ENCODE measurements at places on chromosomes 7 and 10.

DNA sequence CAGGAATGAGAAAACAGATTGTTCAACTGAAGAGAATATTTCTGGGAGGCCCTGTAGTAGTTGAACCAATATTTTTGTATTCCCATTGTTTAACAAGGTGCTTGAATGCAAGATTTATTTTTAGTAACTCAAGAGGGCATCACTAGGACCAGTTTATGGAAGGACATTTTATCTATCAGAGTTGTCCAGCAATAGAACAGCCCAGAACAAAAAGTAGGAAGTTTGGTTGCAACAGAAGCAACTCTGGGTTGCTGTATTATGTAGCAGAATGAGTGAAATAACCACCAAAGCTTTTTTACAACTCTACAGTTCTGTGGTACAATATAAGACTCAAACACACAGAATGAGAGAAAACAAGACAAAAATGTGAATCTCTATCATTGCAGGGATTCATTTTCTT lies 34.7 kb downstream of the CPED1 start:
- no peak for DNase-seq

- DNase-seq, result peak; percentile 8
Measured at GRCh38 chr10:124647421-124648130, 96.6 kb downstream of the FAM53B start.

- peak; percentile 77 for DNase-seq
Measured at GRCh38 chr7:95549818-95550529, 46.3 kb downstream of the PDK4 start.

GRCh38 chr10:94138391-94138790 lies 144.7 kb downstream of the PLCE1 start:
- DNase-seq, result no peak

DNA sequence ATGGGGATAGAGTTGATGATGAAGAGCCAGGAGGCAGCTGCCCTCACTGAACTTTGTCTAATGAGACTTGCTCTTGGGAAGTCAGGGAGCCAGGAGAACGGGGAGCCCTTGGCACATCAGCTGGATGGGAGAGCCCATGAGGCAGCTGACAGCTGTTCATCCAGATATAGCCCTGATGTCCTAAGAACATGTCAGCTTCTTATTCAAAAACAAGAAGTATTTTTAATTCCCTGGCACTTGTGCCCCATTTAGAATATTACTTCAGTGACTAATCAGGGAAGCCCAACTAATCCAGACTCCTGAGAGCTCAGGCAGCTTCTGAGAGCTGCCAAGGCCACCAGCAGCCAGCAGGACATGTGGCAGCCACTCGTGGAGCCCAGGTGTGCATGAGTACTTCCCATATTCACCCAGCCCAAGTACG lies 363.4 kb downstream of the GRID1 start:
- DNase-seq, result no peak

- no peak for DNase-seq
Measured at GRCh38 chr7:7276161-7276560, 93.8 kb downstream of the C1GALT1 start.

DNA sequence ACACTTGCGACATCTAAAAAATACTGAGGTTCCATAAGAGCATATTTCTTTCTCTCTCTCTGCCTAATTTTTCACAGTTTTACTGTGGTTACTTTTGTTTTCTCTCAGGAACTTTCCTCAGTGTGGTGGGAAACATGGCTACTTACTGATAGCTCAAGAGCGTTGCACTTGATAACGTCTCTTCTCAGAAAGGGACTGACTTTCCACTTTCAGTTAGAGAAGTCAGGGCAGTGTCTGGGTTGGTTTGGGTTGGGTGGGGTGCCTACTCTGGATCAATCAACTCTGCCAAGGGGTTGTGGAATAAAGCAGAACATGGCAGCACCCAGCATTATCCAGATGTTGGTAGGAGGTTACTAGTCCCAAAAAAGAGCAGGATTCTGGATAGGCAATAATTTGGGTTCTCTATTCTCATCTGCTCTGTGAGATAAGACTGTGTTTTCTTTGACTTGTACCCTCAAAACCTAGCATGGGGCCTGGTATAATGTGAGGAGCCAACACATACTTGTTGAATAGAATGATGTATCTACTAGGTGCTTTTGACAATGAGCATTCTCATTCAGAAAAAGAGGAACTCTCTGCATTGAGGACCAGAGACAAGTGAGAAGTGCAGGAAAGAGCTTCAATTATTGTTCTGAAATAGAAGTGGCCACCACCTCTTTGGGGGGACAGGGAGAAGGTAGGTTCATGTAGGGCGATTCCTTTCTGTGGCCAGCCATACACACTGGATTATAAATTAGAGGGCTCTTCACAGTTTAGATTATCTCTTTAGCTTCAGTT lies 315.7 kb downstream of the REEP3 start:
- no peak for DNase-seq

- DNase-seq, result no peak
Measured at GRCh38 chr7:41007811-41008210, 695.1 kb downstream of the INHBA start.

DNA sequence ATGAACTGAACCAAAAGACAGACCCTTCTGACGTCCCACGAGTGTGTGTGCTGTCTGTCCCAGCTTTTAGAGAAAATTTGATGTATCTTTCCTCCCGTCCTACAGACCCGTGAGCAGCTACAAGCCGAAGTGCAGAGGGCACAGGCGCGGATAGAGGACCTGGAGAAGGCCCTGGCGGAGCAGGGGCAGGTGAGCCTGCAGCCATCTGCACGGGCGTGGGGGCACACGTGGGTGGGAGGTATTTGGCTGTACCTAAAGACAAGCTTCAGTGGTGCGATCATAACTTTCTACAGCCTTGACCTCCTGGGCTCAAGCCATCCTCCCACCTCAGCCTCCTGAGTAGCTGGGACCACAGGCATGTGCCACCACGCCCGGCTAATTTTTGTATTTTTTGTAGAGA lies 41.7 kb upstream of the DPYSL4 start:
- no peak for DNase-seq

GRCh38 chr10:48710647-48711275 lies 26.1 kb downstream of the WDFY4 start:
- no peak for DNase-seq

- DNase-seq, result no peak
Measured at GRCh38 chr10:128306535-128306934, 180.3 kb upstream of the MKI67 start.

- no peak for DNase-seq
Measured at GRCh38 chr7:100167912-100168323, 499 bp downstream of the GAL3ST4 start.

DNA sequence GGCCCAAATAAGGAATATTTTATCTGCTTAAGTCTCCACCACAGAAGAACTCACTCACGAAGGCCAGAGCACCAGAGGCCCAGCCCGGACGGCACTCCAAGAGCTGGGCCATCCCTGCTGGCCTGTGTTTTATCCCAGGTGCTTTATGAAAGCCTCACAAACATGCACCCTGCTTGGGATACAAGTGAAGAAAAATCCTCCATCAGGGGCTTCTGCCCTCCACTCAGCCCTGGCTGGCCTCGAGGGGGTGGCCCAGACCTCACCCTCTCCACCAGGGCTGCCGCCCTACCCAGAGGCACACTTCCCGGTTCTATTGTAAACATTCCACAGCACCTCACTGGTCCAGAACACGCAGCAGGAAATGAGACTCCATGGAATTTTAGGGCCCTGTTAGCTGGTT lies 19.8 kb upstream of the DNAAF5 start:
- no peak for DNase-seq

DNA sequence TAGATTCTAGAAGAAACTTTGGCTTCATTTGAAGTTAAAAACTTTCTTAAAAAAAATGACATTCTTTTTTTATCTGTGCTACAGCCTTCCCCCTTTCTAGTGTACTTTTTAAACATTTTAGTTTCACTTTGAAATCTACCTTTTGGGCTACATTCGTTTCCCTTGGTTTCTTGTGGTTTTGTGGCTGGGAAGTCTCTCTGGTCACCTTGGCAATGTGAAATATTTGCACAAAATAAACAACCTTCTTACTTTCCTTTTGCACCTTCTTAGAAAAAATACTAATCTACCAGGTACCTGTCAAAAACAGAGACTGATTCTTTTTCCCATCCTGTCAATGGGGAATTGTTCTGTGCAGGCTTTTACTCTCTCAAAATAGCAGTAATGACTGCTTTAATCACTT lies 350.2 kb downstream of the GATA3 start:
- DNase-seq, result no peak

- no peak for DNase-seq
Measured at GRCh38 chr10:4822208-4822607, 3.8 kb upstream of the AKR1E2 start.

DNA sequence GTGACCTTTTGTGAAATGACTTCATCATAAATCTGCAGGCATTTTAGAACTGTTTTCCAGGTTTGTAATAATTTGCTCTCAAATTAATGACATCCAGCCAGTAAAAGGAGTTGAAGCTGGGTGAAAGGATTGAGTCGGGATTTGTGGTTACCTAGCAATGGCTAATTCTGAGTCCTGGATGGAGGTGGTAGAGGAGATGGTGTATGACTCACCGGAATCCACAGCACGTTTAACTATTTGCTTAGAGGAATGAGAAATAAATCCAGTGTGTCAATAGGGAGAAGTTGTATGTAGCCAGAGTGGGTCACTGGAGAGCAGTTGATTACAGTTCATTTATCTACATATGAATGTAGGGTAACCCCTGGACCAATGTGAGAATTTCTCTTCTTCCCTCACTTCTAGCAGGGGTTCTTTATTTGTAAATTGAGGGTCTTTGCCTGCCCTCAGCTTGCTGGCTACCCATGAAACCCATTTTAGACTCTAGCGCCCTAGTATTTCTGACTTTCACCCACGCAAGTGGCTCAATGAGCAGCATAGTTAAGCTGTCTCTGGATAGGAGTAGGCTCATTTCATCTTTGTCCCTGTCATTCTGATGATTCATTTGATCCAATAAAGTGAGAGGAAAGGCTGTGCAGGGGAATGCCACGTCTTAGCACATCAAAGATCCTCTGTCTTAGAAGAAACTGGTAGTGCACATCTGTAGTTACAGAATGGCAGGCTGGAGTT lies 547.8 kb downstream of the SORCS3 start:
- DNase-seq, result no peak

GRCh38 chr7:123024989-123025758 lies 29.7 kb upstream of the TAS2R16 start:
- no peak for DNase-seq

- DNase-seq, result peak; percentile 45
Measured at GRCh38 chr7:84194484-84195271, at the start of gene SEMA3A. Gene SEMA3A (minus strand): TSS chr7:84194789. CDS start chr7:84194586, 203 bp downstream.

GRCh38 chr7:20191391-20191869 lies 25.8 kb downstream of the MACC1 start:
- no peak for DNase-seq

- DNase-seq, result no peak
Measured at GRCh38 chr7:81573128-81573527, 196.7 kb downstream of the HGF start.

DNA sequence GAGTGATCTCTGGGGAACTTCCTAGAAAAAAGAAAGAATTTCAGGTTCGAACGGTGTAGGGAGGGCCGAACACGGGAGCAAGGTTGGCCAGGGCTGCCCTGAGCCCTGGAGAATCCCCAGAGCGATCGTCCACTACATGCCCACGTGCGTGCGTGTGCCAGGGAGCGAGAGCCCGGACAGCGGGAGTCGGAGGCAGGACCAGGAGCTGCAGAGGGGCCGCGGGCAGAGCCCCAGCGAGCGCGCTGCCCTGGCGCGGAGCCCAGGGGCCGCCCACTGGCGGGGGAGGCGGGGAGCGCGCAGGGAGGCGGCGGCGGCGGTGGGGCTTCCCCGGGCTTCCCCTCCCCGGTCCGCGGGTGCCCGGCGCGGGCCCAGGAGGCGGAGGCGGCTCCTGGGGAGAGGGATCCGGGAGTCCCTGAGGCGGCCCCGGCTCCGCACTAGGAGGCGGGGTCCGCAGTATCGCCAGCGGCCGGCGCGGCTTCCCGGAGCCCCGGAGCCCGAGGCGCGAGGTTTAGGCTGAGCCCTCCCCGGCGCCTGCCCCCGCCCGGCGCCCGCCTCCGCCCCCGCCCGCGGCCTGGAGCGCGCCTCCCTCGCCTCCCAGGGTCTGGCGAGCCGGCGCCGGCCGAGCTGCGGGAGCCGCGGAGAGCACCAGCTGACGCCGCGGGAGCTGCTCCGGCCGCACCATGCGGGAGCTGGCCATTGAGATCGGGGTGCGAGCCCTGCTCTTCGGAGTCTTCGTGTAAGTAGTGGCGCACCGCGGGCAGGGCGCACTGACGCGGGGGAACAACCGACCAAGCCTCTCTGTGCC lies at the start of gene PLPP4:
TSS of gene PLPP4 (plus strand) at position 602 of the 805 bp plus-strand sequence. CDS start at position 681, 79 bp downstream.
- peak; percentile 58 for DNase-seq

- DNase-seq, result no peak
Measured at GRCh38 chr7:17020250-17020649, 138.5 kb upstream of the AGR3 start.

- peak; percentile 3 for DNase-seq
Measured at GRCh38 chr7:151248346-151249033, at the start of gene SMARCD3. Gene SMARCD3 (minus strand): TSS chr7:151248694. CDS start chr7:151248562, 132 bp downstream.

DNA sequence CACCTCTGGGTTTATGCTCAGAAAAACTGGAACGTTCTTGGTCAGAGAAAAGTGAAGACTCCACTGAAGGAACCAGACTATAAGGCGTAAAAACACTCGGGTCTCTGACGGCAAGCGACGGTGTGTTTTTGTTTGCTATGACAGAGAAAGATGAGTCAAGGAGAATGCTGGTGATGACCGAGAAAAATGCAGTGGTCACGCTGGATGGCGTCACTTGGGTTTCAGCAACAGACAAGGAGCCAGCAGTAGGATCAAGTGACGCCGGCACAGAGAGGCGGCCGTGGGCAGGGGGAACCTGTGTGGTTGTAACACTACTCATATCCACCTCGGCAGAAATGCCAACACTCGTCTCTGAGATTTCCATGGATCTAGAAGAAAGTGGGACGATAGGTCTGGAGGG lies 63.4 kb downstream of the KIAA1549 start:
- DNase-seq, result no peak

GRCh38 chr10:102994531-102995295 lies 76.6 kb downstream of the CNNM2 start:
- no peak for DNase-seq

GRCh38 chr7:41567731-41568114 lies 135.2 kb downstream of the INHBA start:
- DNase-seq, result no peak

GRCh38 chr10:124998624-124999291 lies 56.8 kb downstream of the ZRANB1 start:
- DNase-seq, result no peak

GRCh38 chr10:99937630-99938029 lies 72.1 kb downstream of the DNMBP start:
- no peak for DNase-seq

- no peak for DNase-seq
Measured at GRCh38 chr7:2681929-2682799, 5.8 kb upstream of the AMZ1 start.

Measured in COR-L47 (cell line).